ENCODE measurements at places on chromosomes 6 and 20. TPM values are rescaled to one million over a fixed set of nuclear protein-coding genes. Genes with fewer than 3 reads are reported as not detected.

SNTA1 gene
- 12.4 TPM for total RNA-seq

WFDC5 gene
- total RNA-seq = not detected

MOG gene
- not detected for total RNA-seq

OPRL1 gene
- 4.5 TPM for total RNA-seq

KHDRBS2 gene
- total RNA-seq = not detected

YIPF3 gene
- total RNA-seq = 190 TPM

L3MBTL3 gene
- 21.1 TPM for total RNA-seq

JAG1 gene
- 104 TPM for total RNA-seq

RCAN2 gene
- total RNA-seq = 5.7 TPM

PPIL6 gene
- 0.58 TPM for total RNA-seq

NR2E1 gene
- not detected for total RNA-seq

EMILIN3 gene
- total RNA-seq = 0.15 TPM

RGS17 gene
- total RNA-seq = 8.6 TPM

MUC21 gene
- total RNA-seq = not detected

PKHD1 gene
- total RNA-seq = 0.53 TPM

RBM24 gene
- 5.5 TPM for total RNA-seq

HIVEP1 gene
- 27.3 TPM for total RNA-seq

TUBB1 gene
- not detected for total RNA-seq

ECI2 gene
- 92.2 TPM for total RNA-seq

GGTLC1 gene
- total RNA-seq = not detected

HDDC2 gene
- 14.9 TPM for total RNA-seq

C6orf132 gene
- total RNA-seq = 2.1 TPM

LRFN2 gene
- total RNA-seq = not detected

STMND1 gene
- not detected for total RNA-seq

CCM2L gene
- 12.3 TPM for total RNA-seq

ACTL10 gene
- 4.0 TPM for total RNA-seq

NXT1 gene
- 32.6 TPM for total RNA-seq

PLAGL1 gene
- 25.6 TPM for total RNA-seq

DDX43 gene
- total RNA-seq = 1.2 TPM

NTSR1 gene
- 0.23 TPM for total RNA-seq

MCCD1 gene
- total RNA-seq = not detected

WFDC10B gene
- total RNA-seq = not detected

RIMS4 gene
- not detected for total RNA-seq

ZBTB24 gene
- 4.9 TPM for total RNA-seq

COL10A1 gene
- total RNA-seq = not detected

HLA-DQB1 gene
- total RNA-seq = 0.10 TPM

Measured in glomerular endothelial cell (primary cell).